ENCODE measurements at places on chromosomes 12 and 14. TPM values are rescaled to one million over a fixed set of nuclear protein-coding genes. Genes with fewer than 3 reads are reported as not detected.

- no peak for DNase-seq
Measured at GRCh38 chr12:107635139-107635538, 50.5 kb upstream of the PWP1 start.

DNA sequence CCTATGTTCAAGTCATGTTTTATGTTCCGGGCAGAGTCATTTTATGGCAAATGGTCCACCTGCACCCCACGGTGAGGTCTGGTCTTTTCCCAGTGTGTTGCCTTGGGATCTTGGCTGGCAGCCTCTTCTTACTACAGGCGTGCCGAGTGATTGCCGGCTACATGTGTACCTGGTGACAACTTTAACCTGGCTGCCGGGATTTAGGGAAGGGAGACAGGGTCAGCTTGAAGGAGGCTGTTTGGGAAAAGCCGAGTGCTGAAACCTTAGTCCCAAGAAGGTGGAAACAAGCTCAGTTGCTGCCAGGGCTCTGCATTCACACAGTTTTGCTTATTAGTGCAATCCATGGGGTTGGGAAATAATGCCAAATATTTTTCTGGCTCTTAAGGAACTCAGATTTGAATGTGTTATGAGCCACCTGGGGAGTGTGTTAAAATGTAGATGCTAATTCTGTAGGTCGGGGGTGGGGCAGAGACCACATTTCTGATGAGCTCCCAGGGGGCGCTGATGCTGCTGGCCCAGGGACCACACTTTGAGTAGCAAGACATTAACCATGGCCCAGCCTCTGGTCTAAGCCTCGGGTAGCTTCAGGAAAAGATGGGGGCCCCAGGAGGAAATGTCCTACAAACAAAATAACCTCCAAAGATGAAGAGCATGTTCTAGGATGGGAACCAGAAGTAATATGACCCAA is 179.6 kb downstream of the TBX5 start:
- no peak for DNase-seq

DNA sequence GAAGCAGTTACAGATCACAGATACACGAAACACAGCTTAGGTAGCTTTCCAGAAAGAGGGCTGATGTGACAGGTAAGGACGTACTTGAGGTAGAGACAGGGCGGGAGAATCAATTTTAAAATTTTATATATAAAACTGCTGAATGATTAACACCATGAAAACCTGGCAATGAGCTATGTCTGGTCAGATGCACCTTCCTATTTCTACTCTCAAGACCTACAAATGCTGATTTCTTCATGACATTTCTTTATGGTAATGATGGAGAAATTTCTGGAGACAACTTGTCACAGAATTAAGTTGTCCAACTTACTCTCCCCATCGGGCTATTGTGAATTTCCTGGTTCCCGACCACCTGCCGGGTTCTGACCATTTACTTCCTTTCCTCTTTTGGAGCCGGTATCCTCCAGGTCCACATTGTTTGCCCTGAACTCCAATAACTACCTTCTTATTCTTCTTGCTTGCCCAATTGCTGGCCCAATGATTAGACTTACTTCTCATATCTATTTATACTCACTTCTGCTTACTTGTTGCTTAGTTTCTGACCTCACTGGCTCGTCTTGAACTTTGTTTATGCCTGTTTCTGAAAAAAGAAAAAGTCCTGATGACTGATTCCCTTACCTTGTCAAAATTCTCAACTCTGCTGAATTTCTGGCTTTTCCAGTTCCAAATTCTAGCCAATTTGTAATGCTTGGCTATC is 12.8 kb upstream of the ATP2B1 start:
- no peak for DNase-seq

KHNYN gene
- 60.9 TPM for total RNA-seq

CCDC177 gene
- not detected for total RNA-seq

All from osteocyte (in vitro differentiated cells).